ENCODE measurements at places on chromosomes 4 and X. TPM values are rescaled to one million over a fixed set of nuclear protein-coding genes. Genes with fewer than 3 reads are reported as not detected.

The MAGEB17 gene
- not detected for total RNA-seq

- DNase-seq = no peak
These were observed 27.6 kb downstream of the ZBTB49 start for GRCh38 chr4:4317496-4318232.

The VCX2 gene
- total RNA-seq = not detected

The GYPA gene
- total RNA-seq = not detected

DNA sequence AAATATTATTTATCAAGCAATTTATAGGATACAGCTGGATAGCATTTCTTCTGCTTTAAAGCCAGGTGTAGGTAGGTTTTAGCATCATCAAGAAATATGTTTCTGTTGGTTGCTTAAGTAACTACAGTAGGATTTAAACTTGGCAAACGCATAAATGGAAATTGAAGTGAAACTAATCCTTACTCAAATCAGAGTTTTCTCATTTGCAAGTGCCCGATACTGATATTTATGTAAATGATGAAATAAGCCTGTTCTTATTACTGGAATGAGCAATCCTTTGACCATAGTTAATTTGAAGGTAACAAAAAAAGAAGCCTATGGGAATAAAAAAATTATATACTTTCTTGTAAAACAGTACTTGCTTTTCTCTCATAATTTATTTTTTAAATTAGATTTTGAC is 23.2 kb upstream of the PIGA start:
- no peak for DNase-seq

The CNGA1 gene
- total RNA-seq = not detected

DNA sequence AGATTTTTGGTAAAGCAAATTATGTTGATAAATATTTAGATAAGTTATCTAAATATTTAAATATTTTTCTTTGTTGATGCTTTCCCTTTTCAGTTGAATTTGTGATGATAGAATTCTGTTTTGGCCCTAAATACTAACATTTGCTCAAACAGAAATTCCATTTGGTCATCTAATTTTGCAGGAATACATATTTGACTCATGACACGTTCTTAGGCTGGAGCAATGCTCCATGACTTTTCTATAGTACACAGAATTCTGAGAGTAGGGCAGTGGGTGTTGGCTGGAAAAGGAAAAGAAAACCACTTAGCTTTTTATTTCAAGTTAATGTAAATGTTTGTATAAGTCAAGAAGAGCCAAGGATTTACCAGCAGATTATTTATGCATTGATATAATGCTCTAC is 58.6 kb upstream of the GK2 start:
- DNase-seq = no peak

DNA sequence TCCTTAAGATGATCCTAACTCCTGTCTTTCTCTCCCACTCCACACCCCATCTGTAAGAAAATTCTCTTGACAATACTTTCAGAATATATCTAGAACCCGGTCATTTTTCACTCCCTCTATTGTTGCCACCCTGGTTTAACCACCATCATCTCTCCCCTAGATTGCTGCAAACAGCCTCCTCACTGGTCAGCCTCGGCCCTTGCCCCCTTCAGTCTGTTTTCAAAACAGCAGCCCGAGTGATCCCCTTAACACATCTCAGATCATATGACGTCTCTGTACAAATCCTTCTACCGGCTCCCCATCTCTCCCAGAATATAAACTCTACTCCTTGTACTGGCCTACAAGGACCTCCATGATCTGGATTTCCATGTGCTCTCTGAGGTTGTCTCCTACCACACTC is 35.2 kb upstream of the F9 start:
- no peak for DNase-seq

DNA sequence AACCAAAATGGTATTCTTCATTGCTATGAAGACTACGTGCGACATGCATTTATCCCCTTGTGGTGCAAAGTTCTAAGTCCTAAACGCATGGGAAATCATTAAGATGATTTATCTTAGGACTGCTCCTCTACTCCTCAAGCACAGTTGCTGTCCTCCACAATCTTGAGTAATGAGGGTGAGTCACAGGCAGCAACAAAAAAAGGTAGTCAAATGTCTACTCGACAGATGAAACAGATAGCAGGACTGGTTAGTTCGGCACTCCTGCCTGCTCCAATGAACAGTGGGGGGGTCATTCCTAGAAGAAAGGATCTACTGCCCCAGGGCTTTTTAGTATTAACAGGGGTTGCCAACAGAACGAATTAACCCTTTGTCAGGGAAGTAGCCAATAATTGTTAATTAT is 233.7 kb upstream of the FGF13 start:
- no peak for DNase-seq

DNA sequence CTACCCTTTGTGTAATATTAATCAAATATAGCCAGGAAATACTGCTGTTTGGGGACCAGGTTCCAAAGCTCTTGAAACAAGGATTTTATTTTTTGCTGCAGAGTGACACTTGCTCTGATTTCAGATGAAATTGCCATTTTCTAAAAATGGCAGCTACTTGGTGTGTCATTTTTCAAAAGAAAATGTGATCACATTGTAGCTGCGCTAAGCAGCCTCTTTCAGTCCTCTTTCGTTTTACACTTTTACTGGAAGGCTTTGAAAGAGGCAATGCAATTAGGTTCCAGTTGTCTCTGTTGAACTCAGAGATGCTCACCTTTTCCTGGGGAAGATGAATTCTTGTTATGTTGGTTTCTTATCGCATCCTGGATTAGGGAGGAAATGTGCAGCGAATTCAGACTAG is 85.1 kb downstream of the CT47B1 start:
- DNase-seq = no peak

GRCh38 chr4:83810428-83810827 is 274.5 kb downstream of the GPAT3 start:
- DNase-seq = no peak

The NHSL2 gene
- 24.3 TPM for total RNA-seq

DNA sequence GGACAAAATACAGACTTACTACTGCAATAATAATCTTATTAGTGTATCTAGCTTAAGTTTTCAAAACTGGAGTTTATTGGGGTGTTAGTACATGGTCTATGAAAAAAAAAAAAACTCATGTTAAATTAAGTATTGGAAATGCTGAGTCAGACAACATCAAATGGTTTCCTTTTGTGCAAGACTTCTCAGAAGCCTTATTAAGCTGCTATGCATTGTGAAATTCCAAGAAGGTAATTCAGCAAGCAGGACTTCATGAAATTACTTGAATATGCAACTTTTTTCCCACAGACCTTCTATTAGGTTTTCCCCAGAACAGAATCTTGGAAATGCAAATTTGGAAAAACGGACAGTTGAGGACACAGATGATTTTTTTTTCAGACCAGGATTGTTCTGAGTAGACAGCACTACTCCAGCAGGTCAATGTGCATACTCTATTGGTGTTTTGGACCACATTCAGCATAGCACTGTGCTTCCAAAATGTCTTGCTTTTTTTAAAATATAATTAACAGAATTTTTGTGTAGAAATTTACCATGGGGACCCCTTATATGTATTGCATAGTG is 568.8 kb upstream of the TENM3 start:
- DNase-seq = no peak

DNA sequence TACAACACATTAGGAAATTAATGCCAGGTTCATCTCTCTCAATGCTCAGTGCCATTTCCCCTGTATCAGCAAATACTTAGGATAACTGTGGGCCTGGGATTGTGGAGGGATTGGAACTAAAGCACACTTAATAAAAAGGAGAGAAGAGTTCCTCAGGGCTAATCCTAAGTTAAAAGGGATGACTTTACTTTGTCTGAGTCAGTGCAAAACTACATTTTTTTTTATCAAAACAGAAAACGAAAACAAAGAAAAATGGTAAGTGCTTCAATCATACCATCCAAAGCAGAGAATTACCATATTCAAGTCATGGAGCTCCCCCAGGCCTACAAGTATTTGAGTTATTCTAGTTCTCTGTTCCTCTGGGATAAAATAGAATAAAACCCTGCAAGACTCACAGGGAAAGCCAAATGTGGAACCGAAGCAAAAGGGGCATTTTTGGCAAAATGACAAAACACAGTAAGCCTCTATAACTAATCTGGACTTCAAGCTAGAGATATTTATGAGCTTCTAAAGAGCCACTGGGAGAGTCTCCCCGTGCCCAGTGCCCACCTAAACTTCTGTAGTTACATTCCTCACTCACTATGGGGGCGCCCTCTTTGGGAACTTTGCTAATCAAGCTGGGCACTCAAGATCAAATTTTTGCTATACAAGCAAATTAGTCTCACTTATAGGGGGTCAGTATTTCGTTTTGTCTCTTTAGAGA is 53.4 kb downstream of the PALLD start:
- DNase-seq = no peak

The CXCL8 gene
- 35.7 TPM for total RNA-seq

DNA sequence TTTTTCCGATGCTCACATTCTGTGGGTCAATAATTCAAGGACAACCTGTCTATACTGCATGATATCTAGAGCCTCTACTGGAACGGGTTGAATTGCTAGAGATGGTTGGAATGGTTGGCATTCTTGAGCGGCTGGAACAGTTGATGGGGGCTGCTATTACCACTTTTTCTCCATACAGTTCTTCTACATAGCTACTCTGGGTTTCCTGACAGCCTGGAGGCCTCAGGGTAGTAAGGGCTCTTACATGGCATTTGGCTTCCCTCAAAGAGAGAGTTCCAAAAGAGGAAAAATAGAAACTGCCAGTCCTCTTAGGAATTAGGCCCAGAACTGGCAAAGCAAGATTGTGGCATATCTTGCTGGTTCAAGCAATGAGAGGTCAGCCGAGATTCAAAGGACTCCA is 53.1 kb downstream of the NAA11 start:
- no peak for DNase-seq

The TRIM60 gene
- not detected for total RNA-seq

- peak; percentile 26 for DNase-seq
These were observed 895.1 kb downstream of the PCDH18 start for GRCh38 chr4:136637071-136637777.
